Smooth muscle cell of the pulmonary artery (primary cell): ENCODE measurements at places on chromosomes 7 and 10. TPM values are rescaled to one million over a fixed set of nuclear protein-coding genes. Genes with fewer than 3 reads are reported as not detected.

TMEM270 gene
- not detected in 2 replicates for total RNA-seq

CFAP70 gene
- total RNA-seq = 1.2 TPM in 2 replicates

ACBD7 gene
- total RNA-seq = 0.83 and 2.9 TPM in 2 replicates

SEMA3A gene
- total RNA-seq = 52.1 and 109 TPM in 2 replicates

DMBT1 gene
- total RNA-seq = 0.03 and 0.13 TPM in 2 replicates

BTBD16 gene
- 0.13 TPM in 1 of 2 replicates, not detected in the other for total RNA-seq

MYO3A gene
- not detected in 2 replicates for total RNA-seq

GLRX3 gene
- total RNA-seq = 47.7 and 55.7 TPM in 2 replicates

OR13A1 gene
- not detected in 2 replicates for total RNA-seq

CFTR gene
- not detected in 2 replicates for total RNA-seq

CEP55 gene
- 5.5 and 12.3 TPM in 2 replicates for total RNA-seq

NPSR1 gene
- total RNA-seq = not detected in 2 replicates

MACC1 gene
- 0.39 and 0.50 TPM in 2 replicates for total RNA-seq

PRR15 gene
- total RNA-seq = 0.20 and 0.39 TPM in 2 replicates

CD36 gene
- total RNA-seq = 112 and 1,000 TPM in 2 replicates

THSD7A gene
- 0.13 and 0.17 TPM in 2 replicates for total RNA-seq

SUN3 gene
- total RNA-seq = not detected in 2 replicates

NME8 gene
- not detected in 2 replicates for total RNA-seq

FAM241B gene
- total RNA-seq = 0.26 and 0.39 TPM in 2 replicates

THNSL1 gene
- total RNA-seq = 5.1 and 7.0 TPM in 2 replicates

TEX47 gene
- not detected in 2 replicates for total RNA-seq

TMEM236 gene
- total RNA-seq = under 0.01 and 0.07 TPM in 2 replicates

ANKRD26 gene
- 6.8 and 7.2 TPM in 2 replicates for total RNA-seq

HOXA2 gene
- total RNA-seq = 1.2 and 1.4 TPM in 2 replicates

AKR1D1 gene
- 0.07 TPM in 1 of 2 replicates, not detected in the other for total RNA-seq

TUBB8 gene
- not detected in 2 replicates for total RNA-seq

ITPRID1 gene
- total RNA-seq = not detected in 2 replicates

PAPSS2 gene
- total RNA-seq = 160 TPM in 2 replicates

CCDC6 gene
- total RNA-seq = 40.9 and 44.3 TPM in 2 replicates

CCDC146 gene
- total RNA-seq = 1.2 and 1.9 TPM in 2 replicates

SKIDA1 gene
- total RNA-seq = 0.20 and 0.36 TPM in 2 replicates

ACSM6 gene
- total RNA-seq = not detected in 2 replicates

EXOSC1 gene
- 22.7 and 25.4 TPM in 2 replicates for total RNA-seq

SEPHS1 gene
- total RNA-seq = 24.5 and 26.0 TPM in 2 replicates

SPDYE6 gene
- total RNA-seq = not detected in 2 replicates

CDHR3 gene
- 3.1 and 9.2 TPM in 2 replicates for total RNA-seq

CALHM3 gene
- not detected in 2 replicates for total RNA-seq

C7orf57 gene
- total RNA-seq = not detected in 2 replicates

EPO gene
- not detected in 2 replicates for total RNA-seq

PRSS37 gene
- total RNA-seq = not detected in 2 replicates
